ENCODE measurements at places on chromosomes 1 and 21.

DNA sequence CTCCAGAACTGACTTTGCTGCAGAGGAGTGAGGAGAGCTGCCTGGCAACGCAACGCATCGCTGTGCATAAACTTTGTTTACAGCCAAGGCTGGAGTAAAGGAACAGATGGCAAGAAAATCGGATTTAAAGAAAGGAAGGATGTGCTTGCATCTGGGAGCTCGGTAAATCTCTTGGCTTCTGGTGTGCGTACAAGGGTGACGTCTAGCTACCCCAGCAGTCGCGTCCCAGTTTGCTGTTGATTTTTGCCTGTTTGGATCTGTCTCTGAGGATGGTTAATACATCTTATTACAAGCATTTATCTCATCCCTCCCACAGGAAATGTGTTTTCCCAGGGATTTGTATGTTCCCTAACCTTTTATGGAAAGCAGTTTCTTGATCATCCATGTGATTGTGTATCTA lies 73.3 kb upstream of the RALGPS2 start:
- no peak for DNase-seq

DNA sequence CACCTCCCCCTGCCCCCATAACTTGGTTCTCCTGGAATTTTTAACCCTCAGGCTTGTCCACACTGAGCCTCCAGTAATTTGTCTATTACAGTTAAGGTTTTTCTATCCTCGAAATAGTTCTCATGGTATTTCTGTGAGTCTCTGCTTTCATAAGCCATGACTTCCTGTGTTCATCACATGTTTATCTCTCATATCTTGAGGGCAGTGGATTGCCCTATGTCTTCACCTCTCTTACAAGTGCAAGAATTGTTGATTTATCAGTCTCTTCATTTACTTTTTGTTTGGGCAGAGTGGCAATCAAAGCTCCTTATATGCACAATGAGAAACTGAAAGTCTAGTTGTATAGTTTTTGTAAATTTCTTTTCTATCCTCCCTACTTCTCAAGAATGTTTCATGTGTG lies 328.4 kb downstream of the PLA2G4A start:
- no peak for DNase-seq

- DNase-seq: no peak
These were observed 23.6 kb upstream of the APOBEC4 start for GRCh38 chr1:183676586-183677189.

- DNase-seq: no peak
These were observed 101.2 kb downstream of the FMN2 start for GRCh38 chr1:240192851-240193250.

- DNase-seq: no peak
These were observed 7.4 kb downstream of the DOP1B start for GRCh38 chr21:36163750-36164741.

GRCh38 chr1:8427493-8427892 lies 109.6 kb downstream of the SLC45A1 start:
- DNase-seq: no peak

DNA sequence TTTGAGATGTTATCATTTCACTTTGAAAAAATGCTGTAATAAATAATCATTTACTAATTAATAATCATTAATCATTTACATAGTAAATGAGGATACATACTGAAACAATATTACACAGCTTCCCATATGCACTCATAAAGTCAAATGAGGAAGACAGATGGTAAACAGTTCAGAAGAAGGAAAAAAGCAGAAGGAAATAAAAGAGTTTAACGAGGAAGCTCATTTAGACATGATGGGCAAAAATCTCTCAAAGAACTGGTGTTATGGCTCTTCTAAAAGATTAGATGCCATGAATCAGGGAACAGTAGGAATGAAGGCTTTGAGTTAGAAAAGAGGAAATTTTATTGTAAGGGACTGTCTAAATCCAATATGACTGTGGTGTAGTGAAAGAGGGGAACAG lies 347.6 kb downstream of the PTPRC start:
- no peak for DNase-seq

GRCh38 chr1:33872275-33872674 lies 8.4 kb downstream of the HMGB4 start:
- no peak for DNase-seq

- no peak for DNase-seq
These were observed 655.8 kb downstream of the BRINP3 start for GRCh38 chr1:189821833-189822232.

GRCh38 chr1:105373681-105374080 lies 1624.0 kb downstream of the AMY1C start:
- DNase-seq: no peak

GRCh38 chr1:180631194-180631765 lies 542 bp upstream of the XPR1 start:
- no peak for DNase-seq

- DNase-seq: no peak
These were observed 209.8 kb downstream of the PTPRC start for GRCh38 chr1:198848649-198849048.

DNA sequence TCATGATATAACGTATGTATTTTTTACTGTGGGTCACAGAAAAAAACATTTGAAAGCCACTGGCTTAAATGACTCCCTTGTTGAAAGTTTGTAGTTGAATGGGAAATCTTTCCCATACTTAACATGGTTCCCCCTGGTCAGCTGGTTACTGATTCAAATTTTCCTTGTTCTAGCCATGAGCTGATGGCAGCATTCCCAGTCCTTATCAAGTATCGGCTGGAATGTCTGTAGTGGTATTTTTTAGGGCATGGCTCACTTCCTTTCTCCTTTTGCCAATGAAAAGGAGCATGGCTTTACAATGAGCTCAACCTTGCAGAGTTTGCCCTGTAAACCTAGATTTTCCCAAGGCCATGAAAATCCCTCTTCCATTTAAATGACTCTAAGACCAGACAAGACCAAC lies 55.7 kb downstream of the GIPC2 start:
- no peak for DNase-seq

DNA sequence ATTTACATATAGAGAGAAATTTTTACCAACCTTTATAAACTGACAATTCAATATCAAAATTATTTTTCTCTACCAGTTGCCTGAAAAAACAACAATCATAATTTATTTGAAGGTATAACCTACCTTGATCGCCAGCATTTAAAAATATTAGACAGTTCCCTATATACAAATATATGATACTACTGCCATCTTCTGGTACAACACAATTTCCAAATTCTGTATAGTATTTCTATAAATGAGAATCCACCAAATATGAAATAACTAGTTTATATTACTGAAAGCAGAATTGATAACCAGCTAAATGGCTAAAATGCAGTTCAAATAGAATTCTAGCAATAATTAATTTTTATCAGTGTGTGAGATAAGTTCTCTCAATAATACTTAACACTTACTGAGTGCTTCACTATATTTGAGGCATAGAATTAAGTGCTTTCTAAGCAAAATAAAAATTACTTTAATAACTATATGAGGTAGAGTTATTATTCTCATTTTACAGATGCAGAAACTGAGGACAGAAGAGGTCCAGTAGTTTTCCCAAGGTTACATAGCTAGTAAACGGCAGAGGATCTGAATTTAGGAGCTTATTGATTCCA lies 75.6 kb downstream of the PIGK start:
- DNase-seq: no peak

DNA sequence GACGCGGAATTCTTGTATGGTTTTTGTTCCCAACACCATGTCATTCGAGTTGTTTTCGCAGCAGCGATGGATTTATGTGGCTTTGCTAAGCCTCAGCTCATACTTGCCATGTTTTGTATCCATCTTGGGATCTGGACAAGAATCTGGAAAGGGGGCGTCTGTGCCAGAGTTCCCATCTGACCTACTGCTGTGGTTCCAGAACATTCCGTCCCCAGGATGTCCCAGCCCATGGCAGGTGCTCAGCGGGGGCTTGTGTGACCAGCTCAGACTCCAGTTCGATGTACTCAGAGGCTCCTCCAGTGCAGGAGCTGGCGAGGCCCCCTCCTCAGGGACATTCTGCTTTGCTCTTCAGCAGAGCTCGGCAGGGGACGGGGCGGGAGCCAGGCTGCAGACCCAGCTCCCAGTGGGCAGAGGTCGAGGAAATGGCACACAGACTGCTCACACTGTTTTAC lies 24.0 kb upstream of the ADARB1 start:
- DNase-seq: no peak

DNA sequence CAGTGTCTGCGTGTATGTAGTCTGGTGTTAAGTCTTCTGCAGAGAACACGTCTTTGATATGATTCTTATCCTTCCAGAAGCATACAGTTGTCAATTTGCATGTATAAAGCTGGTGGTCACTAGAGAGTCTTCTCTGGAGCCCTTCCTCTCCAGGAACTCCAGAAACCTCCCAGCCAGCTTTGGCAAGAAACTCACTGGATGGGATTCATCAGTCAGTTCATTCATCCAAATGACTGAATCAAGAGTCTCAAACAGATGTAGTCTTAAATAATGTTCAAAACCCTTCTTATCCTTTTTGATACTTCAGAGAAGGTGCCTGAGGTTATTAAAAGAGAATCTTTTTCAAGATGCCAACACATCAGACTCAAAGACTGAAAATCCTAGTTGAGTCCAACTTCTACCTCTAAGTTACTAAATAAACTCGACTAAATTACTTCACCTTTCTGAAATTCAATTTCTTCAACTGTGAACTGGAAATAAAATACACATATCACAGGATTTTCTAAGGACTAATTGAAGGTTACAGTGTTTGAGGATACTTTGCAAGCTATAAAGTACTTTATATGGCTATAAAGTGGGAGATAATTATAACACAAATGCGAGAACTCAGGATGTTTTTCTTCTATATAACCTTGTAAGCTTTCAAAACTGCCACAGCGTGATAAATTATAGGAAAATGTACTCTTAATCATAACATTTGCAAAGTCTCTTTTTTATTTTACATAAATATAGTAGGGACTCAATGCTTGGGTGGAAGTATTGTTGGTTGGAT lies 252.4 kb downstream of the FGGY start:
- no peak for DNase-seq

- no peak for DNase-seq
These were observed 26.6 kb upstream of the HMGN1 start for GRCh38 chr21:39375446-39375845.

- DNase-seq: no peak
These were observed 61.2 kb upstream of the TRABD2B start for GRCh38 chr1:48058135-48059025.

DNA sequence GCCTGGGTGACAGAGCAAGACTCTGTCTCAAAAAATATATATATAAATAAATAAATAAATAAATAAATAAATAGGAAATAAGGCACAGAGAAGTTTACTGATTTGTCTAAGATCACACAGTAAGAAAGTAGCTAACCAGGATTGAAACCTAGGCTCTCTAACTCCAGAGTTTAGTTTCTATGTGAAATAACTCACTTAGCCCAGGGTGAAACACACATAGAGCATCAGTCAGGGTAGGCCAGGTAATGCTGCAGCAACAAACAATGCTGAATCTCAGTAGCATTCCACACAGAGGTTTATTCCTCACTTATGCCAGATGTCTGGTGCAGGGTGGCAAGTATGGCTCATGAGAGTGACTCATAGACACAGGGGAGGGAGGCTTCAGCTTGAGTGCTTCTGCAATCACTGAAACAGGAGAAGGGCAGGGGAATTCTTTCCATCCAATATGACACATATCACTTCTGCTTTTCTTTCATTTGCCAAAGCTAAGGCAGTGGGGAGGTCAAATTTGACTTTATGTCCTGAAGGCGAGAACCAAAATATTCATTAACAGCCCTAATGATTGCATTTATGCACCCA lies 37.1 kb upstream of the KANK4 start:
- no peak for DNase-seq

DNA sequence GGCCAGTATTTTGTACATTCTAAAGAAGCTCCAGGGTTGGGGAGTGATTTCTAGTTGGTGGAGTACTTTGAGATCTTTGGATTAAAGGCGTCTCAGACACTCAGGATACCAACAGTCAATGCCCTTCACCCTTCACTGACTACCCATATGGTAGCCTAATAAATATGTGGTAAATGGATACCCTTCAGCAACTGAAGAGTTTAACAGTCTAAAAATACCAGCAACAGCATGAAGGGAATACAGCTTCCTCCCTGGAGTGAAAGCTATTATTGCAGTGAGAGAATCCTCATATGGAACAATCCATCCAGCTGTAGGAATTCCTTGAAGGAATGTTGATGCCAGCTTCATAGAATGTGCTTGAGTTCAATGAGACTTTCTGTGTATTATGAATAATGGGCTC lies 26.8 kb downstream of the DNAJC11 start:
- no peak for DNase-seq

DNA sequence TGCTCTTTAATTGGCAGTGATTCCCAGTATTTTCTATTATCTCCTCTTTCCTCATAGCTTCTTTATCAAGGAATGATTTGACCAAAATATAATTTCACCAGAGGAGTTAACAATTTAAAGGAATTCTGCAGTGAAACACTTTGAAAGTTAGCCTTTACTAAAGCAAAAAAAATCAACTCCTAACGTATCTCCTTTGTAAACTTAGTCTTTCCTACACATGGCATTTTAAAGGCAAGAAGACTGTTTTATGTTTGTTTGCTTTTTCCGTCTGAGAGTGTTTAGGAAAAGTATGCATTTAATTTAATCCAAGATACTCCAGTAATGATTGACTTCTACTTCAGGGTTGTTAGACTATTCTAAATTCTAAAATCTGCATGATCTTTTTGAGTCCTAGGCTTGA lies 15.9 kb downstream of the ATP6V1G3 start:
- no peak for DNase-seq

DNA sequence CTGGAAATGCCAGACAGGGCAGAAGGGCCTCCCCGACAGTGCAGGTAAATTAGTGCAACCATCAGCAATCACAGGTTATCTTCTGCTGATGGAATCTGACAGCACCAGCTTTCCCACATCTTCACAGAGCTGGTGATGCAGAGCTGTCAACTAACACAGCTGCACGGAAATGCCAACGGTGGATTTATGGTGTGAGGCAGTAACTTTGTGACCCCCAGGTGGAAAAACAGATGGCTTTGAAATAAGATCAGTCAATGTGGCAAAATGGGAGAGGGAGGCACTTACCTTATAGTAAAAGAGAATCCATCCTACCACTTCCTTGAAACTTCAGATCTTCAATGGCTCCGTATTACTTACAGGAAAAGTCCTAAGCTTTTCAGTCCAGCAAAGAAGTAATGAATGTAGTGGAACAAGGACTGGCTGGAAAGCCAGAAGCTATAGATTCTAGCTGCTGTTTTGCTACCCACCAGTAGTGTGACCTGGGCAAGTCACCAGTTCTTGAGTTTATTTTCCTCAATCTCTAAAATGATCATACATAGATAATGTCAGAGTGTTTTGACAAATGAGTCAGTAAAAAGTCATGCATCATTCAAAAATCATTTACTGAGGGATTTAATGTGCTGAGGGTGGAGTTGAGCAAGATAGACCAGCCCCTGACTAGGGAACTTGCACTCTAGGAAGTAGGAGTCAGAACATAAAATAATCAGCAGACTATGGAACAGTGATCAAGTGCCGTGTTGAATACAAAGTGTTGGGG lies 245.7 kb upstream of the JUN start:
- DNase-seq: no peak

DNA sequence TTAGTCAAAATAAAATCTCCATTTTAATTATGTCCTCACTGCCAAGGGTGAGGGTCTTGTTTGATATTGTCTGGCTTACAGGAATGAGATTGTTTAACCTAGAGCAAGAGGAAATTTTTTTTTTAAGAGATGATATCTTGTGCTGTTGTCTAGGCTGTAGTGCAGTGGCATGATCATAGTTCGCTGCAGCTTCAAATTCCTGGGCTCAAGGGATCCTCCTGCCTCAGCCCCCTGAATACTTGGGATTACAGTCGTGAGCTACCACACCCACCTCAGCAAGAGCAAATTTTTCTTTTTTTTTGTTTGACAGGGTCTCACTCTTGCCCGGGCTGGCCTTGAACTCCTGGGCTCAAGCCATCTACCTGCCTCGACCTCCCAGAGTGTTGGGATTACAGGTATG lies 84.6 kb downstream of the DISP1 start:
- DNase-seq: no peak

Measured in stimulated activated CD4-positive, alpha-beta T cell treated with anti-CD3 and anti-CD28 coated beads, TNF-alpha, amount 100 ng/mL, for 1 hour (primary cell).